NCI-H1436 treated with DMSO at 0.1 percent for 48 hours (cell line): ENCODE measurements at places on chromosomes 3 and 15.
A peak's percentile ranks its signal among the peaks of the same experiment; 100 is the strongest.

DNA sequence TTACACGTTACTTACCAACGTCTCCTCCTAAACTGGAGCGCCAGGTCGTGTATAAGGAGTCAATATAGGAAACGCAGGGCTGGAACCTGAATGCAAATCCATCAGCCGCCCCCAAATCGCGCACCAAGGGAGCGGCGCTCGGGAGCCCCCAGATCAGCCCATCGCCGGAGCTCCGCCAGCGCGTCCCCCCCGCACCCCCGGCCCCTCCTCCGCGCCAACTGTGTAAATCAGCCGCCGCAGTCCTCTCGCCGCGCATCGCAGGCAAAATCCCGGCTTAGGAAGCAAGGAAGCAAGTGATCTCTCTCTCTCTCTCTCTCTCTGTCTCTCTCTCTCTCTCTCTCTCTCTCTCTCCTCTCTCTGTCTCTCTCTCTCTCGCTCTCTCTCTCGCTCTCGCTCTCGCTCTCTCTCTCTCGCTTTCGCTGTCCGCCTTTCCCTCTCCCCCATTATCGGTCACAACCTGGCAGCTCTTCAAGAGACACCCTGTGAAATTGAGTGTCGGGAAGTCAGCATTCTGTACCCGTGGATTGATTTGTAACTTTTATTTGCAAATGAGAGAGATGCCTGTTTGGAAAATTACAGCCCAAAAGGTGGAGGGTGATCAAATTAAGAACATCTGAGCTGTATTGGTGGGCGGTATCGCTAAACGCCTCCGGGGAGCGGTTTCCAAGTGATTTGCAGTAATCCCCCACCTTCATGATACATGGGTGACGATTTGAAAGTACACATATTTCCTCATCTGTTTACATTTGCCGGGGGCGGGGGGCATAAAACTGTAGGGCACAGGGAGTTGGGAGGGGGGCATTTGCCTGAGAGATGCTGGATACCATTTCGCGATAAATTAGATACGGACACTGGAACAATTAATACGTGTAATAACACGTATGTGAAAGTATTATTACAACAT is 645 bp upstream of the SLITRK3 start:
- DNase-seq, result no peak

- no peak for DNase-seq
Observed at GRCh38 chr15:91946581-91947292, 93.2 kb downstream of the SLCO3A1 start.

DNA sequence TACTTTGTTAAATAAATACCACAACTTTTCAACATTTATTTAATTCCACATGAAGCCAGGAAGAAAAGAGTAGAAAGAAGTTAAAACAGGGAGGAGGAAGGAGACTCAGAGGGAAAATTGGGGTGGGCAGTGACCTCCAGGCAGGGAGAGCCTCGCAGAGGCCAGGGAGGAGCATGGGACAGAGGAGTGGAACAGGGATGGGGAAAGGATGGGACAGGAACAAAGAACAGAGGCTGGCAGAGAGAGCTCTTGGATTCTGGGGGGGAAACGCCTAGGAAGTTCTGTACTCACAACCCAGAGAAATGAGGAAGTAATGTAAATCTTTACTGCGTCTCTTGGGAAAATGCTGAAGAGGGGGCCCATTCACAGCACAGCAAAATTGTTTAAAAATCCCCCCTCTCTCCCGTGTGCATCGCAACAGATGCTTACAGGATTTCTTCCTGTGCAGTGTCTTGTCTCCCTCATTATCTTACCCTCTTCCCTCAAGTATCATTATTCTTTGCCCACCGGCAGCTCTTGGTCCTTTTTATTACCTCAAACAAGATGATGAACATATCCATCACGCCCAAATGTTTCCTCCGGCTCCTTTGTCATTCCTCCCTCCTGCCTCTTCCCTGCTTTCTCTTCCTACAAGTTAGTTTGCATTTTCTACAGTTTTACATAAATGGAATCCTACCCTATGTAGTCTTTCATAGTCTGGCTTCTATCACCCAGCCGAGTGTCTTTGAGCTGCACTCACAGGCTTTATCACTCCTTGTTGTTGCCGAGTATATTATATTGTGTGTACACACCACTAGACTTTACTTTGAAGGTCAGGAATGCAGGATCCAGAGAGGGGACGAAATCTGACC is 65.5 kb downstream of the ARHGAP31 start:
- no peak for DNase-seq

DNA sequence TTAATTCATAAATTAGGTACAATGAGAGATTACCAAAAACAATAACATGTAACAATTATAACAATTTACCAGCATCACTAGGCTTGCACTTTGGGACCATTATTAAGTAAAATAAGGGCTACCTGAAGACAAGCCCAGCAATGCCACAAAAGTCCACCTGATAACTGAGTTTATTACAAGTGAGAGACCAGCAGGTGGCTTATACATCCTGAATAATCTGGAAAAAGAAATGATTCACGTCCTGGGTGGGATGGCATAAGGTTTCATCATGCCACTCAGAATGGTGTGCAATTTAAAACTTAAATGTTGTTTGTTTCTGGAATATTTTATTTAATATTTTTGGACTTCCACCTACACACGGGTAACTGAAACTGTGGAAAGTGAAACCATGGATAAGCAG is 1287.1 kb upstream of the GBE1 start:
- no peak for DNase-seq

GRCh38 chr15:36999778-37000177 is 100.6 kb downstream of the MEIS2 start:
- DNase-seq, result no peak

- no peak for DNase-seq
Observed at GRCh38 chr3:3172627-3173026, 6.9 kb downstream of the CRBN start.

- no peak for DNase-seq
Observed at GRCh38 chr15:70248116-70249025, 150.7 kb upstream of the TLE3 start.

- DNase-seq, result no peak
Observed at GRCh38 chr3:64117483-64117882, 94.2 kb upstream of the PSMD6 start.

DNA sequence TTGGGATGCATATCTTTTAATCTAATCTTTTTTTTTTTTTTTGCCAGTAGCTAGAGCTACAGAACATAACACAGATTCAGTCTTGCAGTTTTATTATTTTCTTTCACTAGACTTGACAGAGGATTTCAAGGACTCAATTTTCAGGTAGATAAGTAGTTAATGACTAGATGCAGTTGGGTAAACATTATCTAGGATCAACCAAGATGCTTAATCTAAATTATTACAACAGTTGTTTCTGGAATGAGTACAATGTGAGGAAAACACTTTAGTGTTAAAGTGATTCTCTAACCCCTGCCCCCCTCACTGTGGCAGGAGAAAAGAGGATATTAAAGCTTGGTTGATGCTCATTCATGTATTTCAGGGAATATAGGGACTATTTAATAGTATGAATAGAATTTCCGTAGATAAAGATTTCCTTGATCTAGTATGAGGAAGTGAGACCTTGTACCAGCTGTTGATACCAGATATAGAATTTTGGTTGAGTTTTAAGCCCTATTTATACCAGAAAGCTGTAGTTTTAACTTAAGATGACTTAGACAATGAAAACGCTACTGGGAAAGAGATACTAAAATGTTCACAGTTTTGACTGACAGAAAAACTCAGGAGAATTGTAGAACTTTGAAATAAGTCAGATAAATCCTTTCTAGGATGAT is 389.0 kb upstream of the C2CD4B start:
- DNase-seq, result no peak

DNA sequence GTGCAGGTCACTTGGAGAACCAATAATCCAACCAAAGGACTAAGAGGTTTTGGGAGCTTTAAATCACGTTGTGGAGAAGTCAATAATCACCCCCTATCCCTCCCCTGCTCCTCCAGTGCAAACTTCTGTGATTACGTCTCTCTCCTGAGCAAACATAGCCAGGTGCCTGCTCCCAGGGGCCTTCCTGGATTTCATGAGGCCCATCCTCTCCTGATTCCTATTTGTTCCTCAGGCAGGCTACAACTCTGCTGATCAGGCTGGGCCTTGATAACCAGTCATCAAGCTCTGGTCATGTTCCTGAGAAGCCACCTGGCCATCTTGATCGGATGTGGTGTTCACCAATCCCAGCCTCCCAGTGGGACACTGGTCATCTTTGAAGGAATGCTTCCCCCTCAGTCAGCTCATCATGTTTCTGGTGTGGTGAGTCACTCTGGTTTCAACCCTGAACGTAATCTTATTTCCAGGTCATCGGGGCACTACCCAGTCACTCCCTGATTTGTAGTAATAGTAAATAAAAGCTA is 2.9 kb upstream of the ZNF710 start:
- DNase-seq, result no peak

DNA sequence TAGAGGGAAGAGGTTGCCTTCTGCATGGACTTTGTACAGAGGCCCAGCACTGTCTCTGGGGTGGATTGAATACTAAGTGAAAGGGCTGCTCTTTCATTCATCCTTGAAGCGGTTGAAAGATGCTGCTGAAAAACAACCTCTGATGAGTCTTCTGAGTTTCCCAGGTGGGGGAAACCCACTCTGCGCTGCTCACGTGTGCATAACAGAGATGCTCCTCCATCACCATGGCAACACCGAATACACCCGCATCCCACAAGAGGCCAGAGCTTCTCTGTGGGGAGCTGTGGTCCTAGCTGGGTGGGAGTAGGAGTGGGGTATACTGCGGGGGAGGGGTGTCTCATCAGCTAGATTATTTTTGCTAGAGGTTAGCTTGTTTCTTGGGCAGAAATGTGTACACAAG is 6.1 kb upstream of the SYN2 start:
- DNase-seq, result no peak

DNA sequence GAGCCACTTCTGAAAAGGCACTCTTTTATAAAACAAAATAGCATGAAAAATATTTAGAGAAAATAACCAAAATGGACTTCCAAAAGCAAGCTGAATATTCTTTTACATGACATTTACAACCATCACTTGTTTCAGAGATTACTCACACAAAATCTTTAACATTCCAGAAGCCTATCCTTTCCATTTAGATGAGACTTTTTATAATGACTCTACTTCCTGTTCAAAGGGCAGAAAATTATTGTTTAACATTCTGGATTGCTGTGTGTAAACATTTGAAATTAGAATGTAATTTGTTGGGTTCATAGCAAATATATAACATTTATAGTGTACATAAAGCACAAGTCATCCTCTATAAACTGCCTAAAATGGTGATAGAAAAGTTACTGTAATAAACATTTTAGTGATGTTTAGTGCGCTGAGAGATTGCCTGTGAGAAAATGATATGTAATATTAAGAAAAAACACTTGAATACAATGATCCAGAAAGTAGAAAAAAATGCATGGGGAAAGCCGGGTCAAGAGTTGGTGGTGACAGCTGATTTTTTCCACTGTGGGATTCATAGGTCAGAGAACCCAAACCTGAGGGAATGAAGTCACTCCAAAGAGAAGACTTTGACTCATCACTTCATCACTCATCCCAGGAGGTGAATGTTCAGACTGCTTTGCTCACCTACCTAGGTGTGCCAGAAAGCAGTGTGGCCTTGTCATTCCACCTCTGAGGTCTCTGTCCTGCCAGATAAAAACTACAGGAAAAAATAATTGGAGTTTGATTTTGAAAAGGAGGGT is 305.8 kb downstream of the ARPP21 start:
- DNase-seq, result no peak

DNA sequence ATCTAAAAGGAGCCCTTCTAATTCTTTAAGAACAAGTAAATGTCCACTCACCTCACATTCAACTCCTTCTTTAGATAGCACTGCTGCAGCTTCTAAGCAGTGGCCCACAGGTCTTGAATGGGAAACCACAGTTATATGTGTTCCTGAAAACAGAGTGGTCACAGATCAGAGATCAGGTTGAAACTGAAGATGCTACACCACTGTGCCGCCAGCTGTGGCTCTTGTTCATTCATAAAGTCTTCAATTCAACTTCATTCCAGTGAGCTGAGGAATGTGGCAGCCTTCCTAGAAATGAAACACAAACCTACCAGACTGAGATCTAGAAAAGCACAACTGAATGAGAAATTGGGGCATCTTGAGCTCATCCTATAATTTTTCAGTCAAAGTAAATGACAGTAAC is 4.0 kb downstream of the PDHB start:
- DNase-seq, result no peak

GRCh38 chr3:144036498-144036897 is 64.9 kb downstream of the DIPK2A start:
- no peak for DNase-seq

DNA sequence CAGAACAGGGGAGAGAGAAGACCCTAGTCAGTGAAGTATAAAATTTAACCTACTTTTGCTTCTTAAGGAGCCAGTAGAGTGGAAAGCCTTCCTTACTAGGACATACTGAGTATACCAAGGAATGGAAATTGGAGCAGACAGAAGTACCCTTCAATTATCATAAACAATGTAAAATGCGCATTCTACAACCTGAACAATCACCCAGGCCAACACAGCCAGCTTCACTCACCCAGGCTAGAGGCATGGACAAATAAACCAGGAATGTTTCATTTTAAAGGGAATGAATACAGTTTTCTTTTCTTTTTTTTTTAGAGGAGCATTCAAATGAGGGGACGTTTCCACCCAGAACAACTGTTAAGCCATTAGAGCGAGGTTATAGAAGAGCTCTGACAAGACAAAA is 41.9 kb upstream of the PLXND1 start:
- no peak for DNase-seq

DNA sequence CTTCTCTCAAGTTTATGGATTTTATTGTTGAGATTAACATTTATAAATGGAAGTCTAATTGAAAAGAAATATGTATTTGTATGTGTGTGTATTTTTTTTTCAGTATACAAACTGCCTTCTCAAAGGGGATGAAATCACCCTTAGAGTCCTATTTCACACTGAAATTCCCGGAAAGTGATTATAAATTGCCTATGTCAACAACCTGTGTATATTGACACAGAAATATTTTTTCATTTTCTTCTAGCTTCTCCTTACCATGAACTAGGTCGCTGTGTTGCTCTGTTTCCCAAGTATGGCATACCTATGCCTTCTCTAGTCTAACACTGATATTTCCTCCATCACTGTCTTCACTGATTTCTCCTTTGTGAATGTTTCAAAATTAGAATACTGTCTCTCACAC is 444.0 kb upstream of the AZI2 start:
- DNase-seq, result no peak

GRCh38 chr15:28272587-28272986 is 49.4 kb downstream of the HERC2 start:
- no peak for DNase-seq

DNA sequence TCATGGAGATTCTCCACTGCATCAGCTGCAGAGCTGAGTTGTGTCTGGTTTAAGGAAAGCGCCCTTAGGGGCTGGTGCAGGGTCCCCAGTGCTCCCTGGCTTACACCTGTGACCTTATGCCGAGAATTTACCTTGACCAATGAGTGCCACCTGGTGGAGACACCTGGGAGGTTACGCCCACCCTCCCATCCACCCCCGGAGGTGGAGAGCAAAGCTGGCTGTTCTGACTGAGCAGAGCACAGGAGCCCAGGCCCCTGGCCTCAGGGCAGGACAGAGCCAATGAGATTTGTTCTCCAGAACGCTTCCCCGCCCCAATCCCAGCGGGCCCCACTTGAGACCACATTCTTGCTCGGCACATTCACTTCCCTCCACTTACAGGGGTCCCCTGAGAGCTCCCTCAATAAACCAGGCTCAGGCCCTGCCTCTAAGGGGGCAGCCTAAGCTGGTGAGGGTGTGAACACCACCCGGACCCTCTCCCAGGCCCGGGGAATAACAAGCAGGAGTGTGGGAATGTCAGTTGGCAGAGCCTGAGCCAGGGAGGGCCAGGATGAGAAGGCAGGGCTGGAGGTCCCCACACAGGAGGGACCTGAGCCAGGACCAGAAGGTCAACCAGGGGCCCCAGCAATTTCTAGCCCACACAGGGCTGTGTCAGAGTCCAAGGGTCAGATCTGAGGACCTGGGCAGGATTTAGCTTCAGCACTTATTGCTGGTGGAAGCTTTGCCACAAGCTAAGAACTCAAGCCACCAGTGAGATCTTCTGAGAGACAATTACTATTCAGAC is 117.1 kb downstream of the TPRA1 start:
- peak; percentile 12 for DNase-seq
